ENCODE measurements at places on chromosomes 7 and 10.

- DNase-seq, result no peak
Observed at GRCh38 chr7:27459731-27460053, 203.0 kb downstream of the HIBADH start.

DNA sequence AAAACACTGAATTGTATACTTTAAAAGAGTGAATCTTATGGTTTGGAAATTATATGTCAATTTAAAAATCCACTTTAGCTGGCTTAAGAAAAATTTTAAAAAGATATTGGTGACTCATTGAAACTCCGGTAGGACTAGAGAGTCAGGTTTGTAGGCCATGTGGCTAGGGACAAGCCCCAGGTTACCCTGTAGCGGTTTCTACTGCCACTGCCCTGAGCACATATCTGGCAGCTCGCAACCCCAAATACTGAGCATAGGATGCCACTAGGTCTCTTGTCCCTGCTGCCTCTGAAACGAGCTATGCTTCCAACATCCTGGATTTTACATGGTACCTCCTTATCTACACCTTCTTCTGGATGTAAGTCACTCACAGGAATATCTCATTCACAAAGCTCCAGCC is 1.4 kb upstream of the MGAM2 start:
- no peak for DNase-seq

- DNase-seq, result no peak
Observed at GRCh38 chr10:76675951-76676587, 961.5 kb downstream of the KCNMA1 start.

DNA sequence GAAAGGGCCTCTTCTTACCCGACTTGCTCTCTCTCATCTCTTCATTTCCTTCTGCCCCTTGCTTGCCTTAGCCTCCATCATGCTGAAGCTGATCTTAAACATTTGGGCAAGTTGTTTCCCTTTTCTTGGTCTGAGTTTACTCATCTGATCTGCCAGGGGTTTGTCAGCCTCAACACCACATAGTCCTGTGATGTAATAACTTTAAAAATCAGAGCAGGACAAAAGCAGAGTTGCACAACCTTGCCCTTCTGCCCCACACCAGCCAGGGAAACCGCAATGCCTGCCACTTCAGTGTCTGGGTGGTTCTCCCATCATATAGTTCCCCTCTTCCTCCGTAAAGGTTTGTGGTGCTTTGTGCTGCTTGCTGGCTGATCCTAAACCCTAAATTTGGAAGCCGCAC is 9.9 kb upstream of the LIPM start:
- peak; percentile 90 for DNase-seq

- no peak for DNase-seq
Observed at GRCh38 chr7:149831741-149832219, 6.4 kb upstream of the ZNF862 start.

DNA sequence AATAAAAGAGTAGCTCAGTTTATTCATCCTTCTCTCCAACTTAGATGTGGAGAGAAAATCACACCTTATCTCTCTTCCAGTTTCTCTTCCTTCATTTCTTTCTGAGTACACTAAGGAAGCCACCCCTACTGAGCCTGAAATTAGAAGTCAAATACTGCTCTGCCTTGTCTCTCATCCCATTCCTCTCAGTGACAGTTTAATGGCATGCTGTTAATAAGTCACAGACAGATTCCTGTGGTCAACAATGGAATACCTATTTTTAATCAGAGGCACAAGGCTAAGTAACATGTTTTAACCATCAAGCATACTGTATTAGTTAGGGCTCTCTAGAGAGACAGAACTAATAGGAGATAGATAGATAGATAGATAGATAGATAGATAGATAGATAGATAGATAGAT is 253.2 kb downstream of the HTR7 start:
- DNase-seq, result no peak

- no peak for DNase-seq
Observed at GRCh38 chr10:92897916-92898315, 49.6 kb downstream of the EXOC6 start.

- peak; percentile 48 for DNase-seq
Observed at GRCh38 chr7:65749518-65749917, 123.4 kb upstream of the VKORC1L1 start.

DNA sequence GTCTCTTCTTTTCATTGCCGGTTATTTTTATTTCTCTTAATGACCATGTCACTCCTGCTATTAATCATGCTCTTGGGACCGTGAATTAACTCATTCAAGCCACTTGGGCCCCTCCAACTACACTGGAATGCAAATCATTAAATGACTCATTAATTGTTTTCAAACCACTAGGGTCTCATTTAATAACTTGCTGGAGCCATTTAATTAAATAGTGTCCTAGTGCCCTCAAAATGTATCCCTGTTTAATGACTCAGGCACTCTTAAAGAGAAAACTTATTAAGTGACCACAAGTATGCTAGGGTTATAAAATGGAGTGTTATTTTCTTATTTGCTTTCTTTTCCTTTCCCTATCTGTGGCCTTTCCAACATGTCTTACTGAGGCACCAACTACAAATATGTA is 73.0 kb downstream of the PLXDC2 start:
- no peak for DNase-seq

DNA sequence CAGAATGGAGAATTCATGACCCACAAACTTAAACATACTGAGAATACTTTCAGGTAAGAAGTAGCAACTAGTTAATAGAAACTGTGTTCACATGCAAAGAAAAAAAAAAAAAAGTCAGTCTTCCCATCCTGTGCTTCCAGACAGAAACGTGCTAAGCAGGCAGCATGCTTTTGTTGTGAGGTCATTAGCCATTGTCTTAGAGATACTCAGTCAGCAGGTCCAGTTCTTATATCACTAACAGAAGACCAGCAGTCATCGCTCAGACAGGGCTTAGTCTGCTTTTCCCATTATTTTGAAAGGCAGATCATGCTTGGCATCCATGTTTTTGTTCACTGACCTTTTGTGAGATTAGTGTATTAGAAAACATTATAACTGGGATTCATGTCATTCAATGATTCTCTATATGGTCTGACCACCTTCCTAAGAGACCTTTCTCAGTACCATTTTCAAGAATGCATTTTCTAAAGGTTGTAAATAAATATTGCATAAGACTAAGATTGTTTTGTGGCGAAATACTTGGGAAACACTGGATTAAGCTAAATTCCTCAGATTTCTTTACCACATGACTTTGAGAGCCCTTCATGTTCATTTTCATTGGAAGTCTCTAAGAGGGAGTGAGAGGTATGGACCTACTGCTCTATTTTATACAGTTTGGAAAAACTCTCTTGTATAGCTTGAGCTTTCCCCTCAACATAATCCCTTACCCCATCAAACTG is 45.0 kb upstream of the AGBL3 start:
- no peak for DNase-seq
